ENCODE measurements at places on chromosomes 6 and 20.
A peak's percentile ranks its signal among the peaks of the same experiment; 100 is the strongest.

DNA sequence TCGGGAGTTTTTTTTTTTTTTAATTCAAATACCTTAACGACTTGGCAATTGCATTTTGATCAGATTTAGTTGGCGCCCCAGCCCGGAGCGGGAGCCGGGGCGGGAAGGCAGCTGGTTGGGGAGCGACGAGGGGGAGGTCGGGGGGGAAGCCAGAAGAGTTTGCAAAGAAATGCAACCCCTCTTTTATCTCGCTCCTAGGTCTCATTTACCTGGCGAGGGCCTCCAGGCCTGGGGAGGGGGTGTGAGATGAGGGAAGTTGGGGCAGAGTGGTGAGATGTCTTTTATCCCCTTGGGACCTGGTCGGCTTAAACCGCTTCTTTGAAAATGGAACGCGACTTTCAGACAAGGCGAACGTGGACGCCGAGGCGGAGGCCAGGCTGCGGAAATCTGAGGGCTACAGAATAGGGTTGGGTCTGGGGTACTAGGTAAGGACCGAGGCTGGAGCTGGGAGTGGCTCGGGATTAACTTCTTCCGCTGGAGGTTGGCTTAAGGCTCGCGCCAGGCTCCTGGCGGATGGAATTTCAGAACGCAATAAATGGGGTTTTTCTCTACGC lies 40.3 kb downstream of the NCR2 start:
- no peak for DNase-seq

GRCh38 chr6:138582573-138582972 lies 83.3 kb upstream of the NHSL1 start:
- no peak for DNase-seq

DNA sequence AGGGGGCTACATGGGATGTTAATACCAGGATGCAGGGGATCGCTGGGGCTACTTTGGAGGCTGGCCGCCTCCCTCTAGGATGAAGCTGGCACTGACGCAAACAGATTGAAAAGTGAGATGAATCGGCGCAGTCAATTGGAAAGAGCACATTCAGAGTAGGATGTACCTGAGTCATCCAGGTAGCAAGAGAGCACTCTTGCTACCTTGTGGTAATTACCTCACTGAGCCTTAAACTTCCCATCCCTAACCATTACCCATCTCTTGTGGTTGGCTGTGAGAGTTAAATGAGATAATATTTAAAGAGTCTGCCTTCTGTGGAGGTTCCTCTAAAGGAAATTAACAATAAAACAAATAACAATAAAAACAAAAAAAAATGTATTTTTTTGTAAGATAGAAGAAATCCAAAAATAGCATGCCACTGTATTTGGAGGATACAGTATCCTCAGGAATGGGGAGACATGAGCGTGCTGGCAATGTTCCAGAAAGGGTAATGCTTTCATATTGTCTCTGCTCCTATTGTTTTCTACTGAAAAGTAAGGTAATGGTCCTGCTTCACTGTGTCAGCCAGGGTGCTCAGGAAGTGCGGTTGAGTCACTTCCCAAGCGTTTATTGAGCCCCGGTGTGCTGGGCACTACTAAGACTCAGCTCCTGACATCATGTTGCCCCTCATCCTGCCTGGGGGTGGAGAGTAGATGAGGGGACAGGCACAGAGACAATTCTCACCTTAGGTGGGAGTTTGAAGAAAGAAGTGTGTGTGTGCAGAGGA lies 301.1 kb downstream of the EYA4 start:
- no peak for DNase-seq

DNA sequence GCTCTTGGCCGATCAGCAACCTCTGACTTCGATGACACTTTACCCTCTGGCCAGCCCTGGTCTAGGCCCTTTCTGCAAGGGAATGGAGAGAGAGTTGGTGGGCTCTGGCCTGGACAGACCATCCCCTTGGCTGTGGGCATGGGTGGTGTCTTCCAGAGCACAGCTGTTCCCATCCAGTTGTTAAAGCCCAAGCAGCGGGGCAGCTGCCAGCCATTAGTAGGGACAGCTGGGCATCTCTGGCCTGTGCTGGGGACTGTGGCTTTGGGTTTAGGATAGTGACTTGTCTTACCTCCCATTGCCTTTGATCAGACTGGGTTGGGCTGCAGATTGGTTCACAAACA lies 2.8 kb downstream of the CDC25B start:
- no peak for DNase-seq

- DNase-seq: no peak
Observed at GRCh38 chr6:3061501-3061941, 6.8 kb upstream of the RIPK1 start.

GRCh38 chr20:41150664-41151063 lies 13.3 kb downstream of the PLCG1 start:
- DNase-seq: peak; percentile 61

GRCh38 chr20:33316343-33316742 lies 33.3 kb downstream of the BPIFB1 start:
- DNase-seq: no peak

GRCh38 chr20:62887152-62887859 lies 25.7 kb upstream of the TCFL5 start:
- DNase-seq: no peak

Measured in endothelial cell (in vitro differentiated cells).